ELR (cell line): ENCODE measurements at places on chromosomes 5 and 9.

GRCh38 chr9:124001458-124001799 is 10.1 kb upstream of the LHX2 start:
- DNase-seq, result no peak

DNA sequence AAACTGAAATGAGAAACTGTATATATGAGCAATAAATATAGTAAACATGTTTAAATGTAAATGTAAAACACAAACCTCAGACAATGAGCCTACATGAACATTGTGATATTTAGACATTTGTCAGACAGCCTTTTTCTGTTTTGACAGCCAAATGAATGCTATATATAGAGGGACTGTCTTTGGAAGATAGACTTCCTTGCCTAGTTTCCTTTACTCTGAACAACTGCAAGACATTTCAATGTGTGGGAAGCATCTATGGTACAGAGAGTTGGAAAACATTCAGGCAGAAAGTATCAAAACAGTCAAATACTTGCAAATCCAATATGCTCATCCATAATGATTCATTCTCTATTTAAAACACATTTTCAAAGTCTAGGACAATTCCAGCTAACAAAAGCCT is 31.7 kb upstream of the TUSC1 start:
- no peak for DNase-seq

GRCh38 chr5:43485406-43485805 is 1.7 kb upstream of the TMEM267 start:
- peak; percentile 3 for DNase-seq

DNA sequence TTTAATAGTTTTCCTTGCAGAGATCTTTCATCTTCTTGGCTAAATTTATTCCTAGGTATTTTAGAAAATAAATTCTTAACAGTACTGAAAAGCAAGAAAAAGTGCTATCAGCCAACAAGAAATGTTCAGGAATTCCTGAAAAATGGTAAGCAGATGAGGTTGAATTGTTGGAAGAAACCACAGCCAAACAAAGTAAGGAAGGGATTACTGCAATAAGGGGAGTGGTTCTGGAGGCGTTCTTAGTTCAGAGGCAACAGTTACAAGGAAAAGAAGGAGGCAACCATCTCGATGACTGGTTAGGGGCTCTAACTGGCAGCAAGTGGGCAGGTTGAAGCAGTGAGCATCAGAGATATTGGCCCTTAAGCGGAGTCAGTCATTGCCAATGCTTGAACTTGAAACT is 12.8 kb upstream of the OR13J1 start:
- DNase-seq, result no peak

- DNase-seq, result no peak
Observed at GRCh38 chr5:139117342-139117884, 80.8 kb downstream of the SIL1 start.

- DNase-seq, result peak; percentile 4
Observed at GRCh38 chr5:119655061-119655460, 25.7 kb downstream of the FAM170A start.

DNA sequence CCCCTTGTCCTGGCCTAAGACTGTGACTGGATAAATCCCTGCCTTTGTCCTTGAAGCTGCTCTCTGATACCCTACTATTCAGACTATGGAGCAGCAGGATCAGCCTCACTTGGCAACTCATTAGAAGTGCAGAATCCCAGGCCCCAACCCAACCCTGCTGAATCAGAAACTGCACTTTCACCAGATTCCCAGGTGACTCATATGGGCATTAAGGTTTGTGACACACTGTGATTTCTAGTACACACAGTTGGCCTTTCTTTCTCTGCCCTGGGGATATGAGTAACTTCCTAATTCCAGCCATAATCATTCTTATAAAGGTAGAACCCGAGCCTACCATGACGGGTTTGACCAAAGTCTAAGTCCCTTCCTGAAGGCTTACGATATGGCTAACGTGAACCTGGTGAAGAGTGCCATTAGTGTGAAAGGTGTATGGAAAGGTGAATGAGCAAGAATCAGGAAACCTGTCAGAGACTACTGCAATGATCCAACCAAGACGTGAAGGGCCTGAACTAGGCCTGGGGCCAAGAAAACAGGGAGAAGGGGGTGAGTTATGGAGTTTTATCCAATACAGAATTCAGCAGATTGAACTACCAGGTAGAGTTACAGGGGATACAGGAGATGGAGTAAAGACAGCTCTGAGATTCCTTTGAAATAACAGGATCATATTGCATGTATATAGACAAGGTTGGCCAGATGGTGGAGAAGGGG is 533.0 kb downstream of the BNC2 start:
- peak; percentile 98 for DNase-seq

DNA sequence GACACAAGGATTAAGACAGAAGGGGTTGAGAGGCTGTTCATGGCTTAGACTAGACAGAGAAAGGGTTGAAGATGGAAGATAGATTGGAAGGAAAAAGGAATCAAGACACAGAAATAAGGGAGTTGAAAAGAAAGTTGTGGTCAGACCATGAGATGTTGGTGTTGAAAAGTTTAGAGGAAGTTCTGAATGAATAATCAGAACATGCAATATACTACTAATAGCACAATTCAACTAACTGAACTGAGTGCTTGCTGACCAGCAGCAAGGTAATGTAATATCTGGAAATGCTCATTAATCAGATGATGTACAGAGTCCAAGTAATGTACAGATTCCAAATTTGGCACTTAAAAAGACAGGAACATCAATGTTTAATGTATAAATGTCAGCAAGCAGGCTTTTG is 10.6 kb upstream of the NNT start:
- no peak for DNase-seq

DNA sequence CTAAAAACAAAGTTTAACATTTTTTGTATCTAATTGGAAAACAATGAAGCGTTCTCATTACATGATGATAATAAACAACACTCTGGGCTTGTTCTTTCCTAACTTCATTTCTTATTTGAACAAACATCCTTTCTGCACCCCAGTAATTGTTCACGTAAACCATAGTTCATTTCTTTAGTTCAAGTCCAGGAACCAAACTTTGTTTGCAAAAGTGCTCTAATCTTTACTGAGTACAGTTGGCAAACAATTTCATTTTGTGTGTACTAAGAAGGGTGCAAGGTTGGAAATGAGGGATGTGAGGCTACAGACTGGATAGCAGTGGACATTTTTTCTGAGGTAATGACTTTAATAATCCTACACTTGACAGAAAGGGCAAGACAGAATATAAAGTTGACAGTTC is 113.5 kb downstream of the NREP start:
- no peak for DNase-seq

GRCh38 chr9:2469681-2470221 is 151.8 kb upstream of the VLDLR start:
- DNase-seq, result peak; percentile 38

- no peak for DNase-seq
Observed at GRCh38 chr5:116788851-116789403, 214.3 kb upstream of the SEMA6A start.

DNA sequence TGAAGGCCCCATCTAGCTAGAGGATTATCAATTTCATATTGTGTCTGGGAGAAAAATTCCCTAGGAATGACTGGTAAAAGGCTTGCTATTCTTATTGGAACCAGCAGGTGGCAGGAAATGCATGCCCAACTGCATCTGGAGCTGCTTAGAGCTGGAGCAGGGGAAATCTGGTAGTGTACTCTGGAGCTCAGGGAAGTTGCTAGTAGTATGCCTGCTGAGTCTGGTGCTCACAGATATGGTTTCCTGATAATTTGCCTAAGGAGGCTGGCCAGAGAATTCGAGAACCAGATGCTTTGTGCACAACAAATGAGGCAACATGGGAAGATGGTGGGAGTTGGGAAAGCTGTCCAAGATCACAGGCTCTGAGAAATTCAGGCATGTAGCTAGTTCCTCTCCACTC is 53.7 kb downstream of the G3BP1 start:
- peak; percentile 73 for DNase-seq

DNA sequence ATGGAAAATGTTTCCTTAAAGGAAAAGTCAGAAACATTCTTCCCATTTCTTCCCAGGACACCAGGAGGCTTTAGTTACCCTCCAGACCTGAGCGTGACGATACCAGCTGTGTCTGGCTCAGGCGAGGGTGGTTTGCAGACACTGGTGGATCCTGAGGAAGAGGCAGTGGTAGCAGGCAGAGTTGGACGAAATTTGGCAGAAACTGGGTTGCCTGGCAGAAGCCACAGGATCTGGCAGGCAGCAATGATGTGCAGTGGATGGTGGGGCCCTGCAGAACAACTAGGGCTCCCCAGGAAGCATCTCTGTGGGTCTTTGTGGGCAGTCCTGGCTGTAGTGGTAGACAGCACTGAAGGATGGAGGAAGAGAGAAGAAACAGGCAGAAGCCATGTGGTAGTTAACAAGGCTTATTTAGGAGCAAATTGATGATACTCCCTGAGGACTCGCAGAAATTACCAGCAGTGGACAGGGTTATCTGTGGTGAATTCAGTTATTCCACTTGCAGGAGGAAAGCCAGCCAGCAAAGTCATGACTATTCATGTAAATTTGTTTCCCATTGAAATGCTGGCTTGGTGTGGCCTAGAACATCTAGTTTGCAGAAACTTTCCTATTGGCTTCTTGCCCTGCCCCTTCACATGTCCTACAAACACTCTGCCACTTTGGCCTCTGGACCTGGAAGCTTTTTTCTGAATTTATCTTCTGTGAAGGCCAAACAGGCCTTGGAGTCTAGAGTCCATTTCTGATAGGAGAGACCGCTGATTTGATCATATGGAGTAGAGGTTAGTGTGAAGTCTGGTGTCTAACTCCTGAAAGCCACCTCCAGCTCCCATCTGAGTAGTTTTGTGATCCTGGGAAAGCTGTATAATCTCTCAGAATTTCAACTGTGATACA is 212.0 kb downstream of the DMRT2 start:
- DNase-seq, result no peak

GRCh38 chr5:115543365-115544042 is 1.1 kb downstream of the FEM1C start:
- DNase-seq, result peak; percentile 23

- DNase-seq, result peak; percentile 68
Observed at GRCh38 chr5:128271859-128272464, 188.4 kb downstream of the SLC12A2 start.

DNA sequence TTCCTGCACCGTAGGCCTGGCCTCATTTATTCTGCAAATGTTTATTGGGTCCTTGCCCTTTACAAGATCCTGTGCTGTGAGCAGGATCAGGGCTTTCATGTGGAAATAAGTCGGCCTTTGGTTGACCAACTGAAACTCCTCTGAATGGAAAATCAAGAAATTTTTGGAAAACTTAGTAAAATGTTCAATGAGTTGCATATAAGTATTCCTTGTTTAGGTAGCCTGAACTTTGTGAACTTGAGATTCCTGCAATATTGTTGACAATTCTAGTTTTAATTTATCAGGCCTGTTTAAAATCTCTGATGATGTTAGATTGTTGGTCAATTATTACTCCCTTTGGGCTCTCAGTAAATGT is 1.1 kb downstream of the MAML1 start:
- no peak for DNase-seq

GRCh38 chr5:133274597-133274935 is 222.8 kb downstream of the HSPA4 start:
- DNase-seq, result no peak

DNA sequence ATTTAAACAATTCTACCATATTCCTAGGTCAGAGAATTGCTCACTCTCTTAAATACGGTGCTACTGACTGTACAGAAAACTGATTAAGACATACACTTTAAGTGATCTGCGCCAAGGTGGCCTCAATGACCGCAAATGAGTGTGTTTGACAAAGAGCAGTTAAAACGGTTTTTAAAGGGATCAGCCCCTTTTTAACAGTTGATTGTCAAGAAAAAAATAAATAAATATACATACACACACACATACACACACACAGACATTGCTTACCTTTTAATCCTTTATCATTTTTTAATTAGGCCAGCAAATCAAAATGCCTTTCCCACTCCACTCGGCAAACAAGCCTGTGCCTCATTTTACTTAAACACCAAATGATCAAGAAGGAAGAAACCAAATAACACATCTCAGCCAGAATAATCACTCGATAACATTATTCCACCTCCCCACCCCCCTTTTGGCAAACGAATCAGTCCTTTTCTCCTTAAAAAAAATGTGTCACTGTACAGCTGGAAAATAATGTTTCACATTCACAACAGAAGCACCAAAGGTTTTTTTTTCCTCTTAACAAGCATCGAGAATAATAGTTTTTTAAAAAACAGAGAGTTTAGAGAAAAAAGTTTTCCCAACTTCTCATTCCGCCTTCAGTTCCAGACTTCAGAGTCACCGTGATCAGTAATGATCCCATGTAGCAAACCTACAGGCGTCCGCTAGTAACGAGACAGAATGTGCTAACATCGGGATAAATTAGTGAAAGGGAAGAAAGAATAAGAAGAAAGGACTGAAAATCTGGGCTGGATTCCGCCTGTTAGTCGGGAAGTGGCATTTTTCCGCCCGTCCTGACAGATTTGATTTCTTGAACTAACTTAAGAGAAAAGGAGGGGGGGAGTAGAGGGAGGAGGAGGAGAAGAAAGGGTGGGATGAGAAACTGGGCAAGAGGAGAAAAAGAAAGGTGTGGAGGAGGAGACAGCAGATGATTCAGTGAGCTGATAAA is at the start of gene ZNF608:
Gene ZNF608 (minus strand): TSS at position 712 of the 988 bp plus-strand sequence. CDS start 1,650 bp downstream, outside the sequence.
- peak; percentile 28 for DNase-seq

- DNase-seq, result no peak
Observed at GRCh38 chr9:120001536-120001935, 578.4 kb downstream of the CDK5RAP2 start.

- DNase-seq, result no peak
Observed at GRCh38 chr9:76887003-76887821, 18.7 kb downstream of the PRUNE2 start.

DNA sequence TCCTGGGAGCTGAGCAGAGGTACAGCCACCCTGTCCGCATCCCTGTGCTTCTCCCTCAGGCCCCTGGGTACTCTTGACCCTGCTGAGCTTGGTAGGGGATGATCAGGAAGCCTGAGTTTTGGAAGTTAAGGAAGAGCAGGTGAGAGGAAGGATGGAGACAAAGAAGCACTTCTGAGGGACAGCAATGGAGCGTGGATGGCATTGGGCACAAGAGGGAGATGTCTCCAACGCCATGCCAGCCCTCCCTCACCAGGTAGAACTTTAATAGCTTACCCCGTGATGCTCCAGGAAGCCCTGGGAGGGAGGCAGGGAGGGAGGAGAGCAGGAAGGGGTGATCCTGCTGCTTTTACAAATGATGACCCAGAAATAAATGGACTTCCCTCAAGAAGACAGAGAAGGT is 29.9 kb upstream of the SMU1 start:
- DNase-seq, result no peak

DNA sequence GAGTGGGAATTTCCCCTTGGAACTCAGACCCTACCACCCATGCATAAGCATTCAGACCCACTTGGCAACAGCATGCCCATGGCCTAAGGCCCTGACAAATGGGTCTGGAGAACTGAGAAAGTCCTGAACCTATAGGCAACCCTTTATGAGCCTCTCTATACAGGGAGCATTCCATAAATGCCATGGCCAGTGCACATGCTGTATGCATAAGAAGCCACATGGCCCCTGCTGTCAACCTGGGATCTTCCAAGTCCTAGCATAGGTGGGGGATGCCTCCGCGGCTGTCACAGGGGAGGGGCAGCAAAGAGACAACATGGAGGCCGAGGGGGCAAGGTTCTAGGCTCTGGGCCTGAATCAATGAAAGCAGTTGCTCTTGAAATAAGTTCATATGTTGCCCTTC is 8.2 kb upstream of the NIPAL4 start:
- DNase-seq, result no peak

GRCh38 chr5:117295941-117296340 is 721.3 kb upstream of the SEMA6A start:
- no peak for DNase-seq
